ENCODE measurements at places on chromosomes 2 and 18.

GRCh38 chr2:202909394-202910192, 1.9 kb downstream of the WDR12 start:
- no peak for DNase-seq

DNA sequence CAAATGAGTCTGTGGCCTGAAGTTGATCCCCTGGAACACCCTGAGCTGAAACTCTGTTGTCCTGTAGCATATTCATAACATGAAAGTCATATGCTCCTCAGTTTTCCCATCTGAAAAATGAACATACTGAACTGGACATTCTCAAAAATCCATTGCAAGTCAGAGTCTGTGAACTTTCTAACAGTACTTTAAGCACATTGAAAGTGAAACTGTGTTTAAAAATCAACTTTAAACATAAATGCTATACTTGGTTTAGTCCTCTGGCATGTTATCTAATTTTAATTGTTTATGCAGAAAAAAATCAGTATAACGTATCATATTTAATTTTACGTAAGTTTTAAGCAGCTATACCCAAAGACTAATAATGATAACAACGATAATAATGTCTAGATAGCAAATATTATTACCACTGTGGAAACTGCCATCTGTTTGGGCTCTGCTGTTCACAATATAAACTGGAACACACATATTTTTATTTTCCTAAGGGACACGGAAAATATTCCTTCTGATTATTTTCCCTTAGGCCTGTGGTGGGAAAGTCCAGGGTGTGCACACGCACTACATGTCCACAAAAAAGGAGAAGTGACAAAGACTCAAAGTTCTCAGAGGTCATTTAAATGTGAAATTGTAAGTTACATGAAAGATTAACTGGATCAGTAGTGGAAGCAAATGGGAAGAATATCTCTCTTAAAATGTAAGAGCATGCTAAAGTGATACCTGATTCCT, 56.1 kb upstream of the TTN start:
- no peak for DNase-seq

- no peak for DNase-seq
Observed at GRCh38 chr2:48199070-48199469, 292.8 kb upstream of the FBXO11 start.

DNA sequence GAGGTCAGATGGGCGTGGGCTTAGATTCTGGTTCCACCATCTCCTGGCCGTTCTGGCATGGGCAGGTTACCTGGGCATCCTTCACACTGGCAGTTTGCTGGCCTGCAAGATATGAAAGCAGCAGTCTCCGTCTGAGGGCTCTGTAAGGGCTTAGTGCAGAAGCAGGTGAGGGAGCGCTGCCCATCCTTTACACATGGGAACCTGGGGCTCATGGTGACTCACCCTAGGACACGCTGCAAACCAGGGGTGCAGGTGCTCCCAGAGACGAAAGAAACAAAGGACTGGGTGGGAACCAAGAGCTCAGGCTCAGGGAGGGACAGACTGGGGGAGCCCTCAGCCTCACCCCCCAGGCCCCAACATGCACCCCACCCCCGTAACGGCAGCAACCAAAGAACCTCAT, 10.7 kb upstream of the ID2 start:
- DNase-seq, result no peak

DNA sequence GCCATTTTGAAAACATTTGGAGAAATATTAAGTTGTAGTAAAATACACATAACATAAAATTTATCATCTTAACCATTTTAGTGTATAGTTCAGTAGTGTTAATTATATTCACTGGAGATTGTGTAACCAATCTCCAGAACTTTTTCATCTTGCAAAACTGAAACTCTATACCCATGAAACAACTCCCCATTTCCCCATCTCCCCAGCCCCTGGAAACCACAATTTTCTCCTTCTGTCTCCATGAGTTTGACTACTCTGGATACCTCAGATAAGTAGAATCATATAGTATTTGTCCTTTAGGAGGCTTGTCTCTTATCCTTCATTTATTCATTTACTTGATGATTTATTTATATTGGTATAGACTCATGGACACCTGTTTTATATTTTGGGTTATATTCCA, 392.9 kb downstream of the SETBP1 start:
- no peak for DNase-seq

DNA sequence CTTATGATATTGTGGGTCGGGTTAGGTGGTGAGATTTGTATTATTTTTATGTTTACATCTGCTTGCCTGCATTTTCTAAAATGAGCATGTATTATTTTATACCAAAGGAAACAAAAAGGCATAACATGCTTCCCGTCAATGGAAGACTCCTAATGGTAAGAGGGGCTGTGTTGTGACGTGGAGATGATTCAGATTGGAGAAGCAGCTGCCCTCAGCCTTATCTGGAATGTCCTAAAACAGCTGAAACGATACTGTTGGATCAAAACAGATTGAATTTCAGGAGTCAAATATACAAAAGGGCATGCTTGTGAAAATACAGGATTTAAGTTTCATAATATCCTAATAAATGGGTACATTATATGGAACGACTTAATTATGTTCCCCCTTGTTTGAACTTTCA, 19.0 kb downstream of the DGKD start:
- DNase-seq, result no peak

DNA sequence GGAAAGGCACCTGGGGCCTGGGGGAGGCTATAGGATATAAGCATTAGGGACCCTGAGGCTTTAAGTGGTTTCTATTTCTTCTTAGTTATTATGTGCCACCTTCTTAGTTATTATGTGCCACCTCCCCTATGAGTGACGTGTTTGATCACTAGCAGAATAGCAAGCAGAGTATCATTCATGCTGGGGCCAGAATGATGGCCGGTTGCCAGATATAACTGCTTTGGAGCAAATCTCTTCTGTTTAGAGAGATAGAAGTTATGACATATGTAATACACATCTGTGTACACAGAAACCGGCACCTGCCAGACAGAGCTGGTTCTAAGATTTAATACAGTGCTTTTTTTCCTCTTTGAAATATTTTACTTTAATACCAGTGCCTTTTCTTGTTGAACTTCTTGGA, 29.4 kb downstream of the LIPG start:
- no peak for DNase-seq

DNA sequence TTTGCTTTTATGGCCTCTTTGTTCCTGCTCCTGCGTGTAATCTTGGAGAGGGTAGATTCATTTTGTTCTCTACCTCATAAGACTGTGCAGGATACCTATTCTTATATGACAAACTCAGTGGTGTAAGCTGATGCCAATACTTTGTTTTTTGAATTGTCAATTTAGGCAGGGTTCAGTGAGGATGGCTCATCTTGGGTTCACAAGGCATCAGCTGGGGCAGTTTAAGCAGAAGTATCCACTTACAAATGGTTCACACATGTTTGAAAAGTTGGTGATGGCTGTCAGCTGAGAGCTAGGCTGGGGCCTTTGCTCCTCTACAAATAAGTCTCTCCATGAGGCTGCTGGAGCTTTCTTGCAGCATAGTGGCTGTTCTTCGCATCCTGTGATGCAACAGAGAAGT, 920.6 kb upstream of the PIK3C3 start:
- DNase-seq, result no peak

DNA sequence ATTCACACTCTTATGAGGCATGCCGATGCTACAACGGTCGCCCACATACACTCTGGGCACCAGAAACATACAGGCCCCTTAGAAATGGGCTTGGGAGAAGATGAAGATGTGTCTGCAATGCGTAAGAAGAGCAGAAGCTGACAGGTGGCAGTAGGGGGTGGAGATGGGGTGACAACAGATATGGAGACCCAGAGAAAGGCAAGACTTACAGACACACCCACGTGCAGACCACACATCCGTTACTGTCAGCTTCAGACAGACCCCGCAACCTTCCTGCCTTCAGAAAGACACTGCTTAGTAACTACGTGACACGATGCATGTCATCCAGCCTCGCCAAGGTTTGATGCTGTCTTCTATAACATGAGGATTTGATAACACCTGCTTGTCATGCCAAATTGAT, 89.5 kb downstream of the ZFP36L2 start:
- DNase-seq, result no peak

DNA sequence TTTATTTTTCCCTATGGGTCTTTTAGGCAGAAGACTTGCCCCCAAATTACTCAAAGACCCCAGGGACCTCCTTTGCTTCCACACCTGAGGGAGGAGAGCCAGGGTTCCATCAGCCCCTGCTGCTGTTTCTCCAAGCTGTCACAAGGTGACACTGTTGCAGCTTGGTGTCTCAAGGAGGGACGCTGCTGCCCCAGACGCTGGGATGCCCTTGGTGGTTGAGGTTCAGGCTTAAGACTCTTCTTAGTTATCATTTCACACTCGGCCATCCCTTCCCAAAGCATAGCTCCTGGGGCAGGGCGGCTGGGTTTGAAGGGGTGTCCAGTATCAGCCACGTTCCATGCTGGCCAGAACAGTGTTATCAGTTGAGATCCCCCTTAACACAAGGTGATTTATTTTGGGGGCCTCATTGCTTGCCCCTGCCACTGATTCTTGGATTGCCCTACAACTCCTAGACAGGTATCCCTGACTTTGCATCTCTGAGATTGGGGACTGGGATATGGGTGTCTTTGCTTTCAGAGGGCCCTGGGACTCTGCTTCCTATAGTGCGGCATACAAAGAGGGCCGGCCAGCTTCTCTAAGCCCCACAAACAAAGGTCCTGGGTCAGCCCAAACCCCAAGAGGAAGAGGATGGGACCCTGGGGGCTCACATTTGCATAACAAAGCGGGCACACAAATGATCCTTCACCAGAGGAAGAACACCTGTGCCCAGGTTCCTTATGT, 22.7 kb downstream of the GPR55 start:
- DNase-seq, result no peak

GRCh38 chr18:27723168-27723567, 453.8 kb downstream of the CDH2 start:
- no peak for DNase-seq

GRCh38 chr2:238789317-238789806, 58.5 kb upstream of the TWIST2 start:
- no peak for DNase-seq

GRCh38 chr2:9170458-9171130, 36.0 kb upstream of the ASAP2 start:
- no peak for DNase-seq

- no peak for DNase-seq
Observed at GRCh38 chr18:36649205-36649604, 179.6 kb downstream of the TPGS2 start.

DNA sequence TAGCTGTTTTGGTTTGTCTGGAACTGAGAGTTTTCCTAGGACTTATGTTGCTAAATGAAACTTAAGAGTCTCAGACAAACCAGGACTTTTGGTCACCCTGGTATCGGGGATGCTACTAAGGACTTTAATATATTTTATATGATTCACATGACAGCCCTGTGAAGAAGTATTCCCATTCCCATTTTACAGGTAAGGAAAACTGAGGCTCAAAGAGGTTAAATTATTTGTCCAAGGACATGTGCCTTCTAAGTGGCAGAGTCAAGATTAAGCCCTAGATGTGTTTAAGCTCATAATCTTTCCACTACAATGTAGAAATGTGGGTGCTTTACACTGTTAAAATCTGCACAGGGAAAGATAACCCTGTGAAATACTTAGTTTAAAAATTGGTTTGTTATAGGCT, 77.7 kb upstream of the ATP5MC3 start:
- DNase-seq, result no peak

DNA sequence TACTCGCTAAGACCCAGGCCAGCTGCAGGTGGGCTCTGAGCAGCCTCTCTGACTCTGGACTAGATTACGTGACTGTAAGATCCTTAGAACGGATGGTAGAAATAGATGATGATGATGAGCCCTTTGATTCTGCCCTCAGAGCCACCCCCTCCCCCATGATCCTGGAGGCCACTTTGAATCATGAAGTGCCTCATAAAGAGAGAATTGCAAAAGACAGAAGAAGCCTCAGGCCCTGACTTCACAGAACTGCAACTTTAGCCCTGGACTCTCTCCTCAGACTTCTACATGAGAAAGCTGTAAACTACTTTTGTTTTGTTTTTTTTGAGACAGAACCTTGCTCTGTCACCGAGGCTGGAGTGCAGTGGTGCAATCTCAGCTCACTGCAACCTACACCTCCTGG, 15.4 kb upstream of the TET3 start:
- DNase-seq, result no peak

DNA sequence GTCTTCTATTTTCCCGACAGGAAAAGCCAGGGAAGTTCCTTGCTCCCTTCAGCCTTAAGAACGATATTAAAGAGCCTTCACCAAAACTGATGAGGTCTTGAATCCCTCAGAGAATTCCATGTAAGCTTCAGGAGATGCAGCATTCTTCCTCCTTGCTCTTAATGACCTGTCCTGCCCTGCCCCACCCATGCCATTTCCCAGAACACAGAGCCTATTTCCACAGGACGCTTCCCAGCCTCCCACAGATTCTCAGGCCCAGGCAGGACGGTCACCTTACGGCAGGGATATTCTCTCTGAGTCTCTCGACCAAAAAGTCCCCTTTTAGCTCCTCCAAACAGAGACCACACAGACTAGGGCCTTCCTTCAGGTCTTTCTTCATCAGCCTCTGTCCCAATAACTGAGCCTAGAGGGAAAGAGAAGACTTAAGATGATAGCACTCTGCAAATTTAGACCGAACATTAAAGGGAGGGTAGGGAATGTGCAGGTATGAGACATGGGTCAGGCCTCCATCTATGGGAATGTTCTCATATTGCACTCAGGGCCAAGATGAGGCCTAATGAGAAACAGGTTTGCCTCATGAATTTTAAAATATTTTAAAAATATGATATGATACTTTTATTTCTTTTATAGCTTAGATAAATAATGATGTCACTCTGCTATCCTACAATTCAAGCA, 62.1 kb downstream of the COBLL1 start:
- no peak for DNase-seq

DNA sequence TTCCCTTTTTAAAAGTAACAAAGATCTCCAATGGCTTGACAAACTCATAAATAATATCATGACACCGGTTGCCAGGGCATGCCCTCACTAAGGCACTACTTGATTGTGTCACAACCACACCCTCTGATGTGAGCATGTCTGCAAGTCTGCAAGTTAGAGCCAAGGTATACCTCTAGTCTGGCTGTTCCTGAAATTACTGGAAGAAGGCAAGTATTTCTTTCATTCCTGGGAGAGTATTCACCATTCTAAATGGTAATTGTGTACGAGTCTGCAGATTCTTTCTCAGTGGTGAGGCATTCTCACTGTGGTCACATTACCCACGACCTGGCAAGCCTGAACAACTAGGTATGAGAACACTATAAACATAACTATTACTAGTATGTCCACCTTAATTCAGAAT, 25.7 kb upstream of the RNU4ATAC start:
- DNase-seq, result no peak

- DNase-seq, result no peak
Observed at GRCh38 chr2:219059725-219060682, 717 bp downstream of the IHH start.

DNA sequence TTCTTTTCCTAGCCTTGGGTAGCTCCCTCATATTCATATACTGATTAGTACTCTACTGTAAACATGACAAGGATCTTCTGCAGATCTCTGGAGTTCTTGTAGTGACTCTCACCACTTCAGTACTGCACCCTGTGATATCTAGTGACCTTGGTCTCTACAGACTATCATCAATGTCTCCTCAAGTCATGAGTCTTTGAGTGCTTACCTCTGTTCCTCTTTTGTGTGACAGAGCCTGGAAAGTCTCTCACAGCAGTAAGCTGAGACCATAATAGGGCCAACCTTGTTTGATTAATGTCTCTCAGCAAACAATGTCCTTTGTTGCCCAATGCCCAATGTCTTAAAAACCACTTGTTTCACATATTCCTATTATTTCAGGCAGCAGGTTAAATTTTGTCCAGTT, 34.2 kb upstream of the BAZ2B start:
- no peak for DNase-seq
